ENCODE measurements at places on chromosomes 6 and 20. TPM values are rescaled to one million over a fixed set of nuclear protein-coding genes. Genes with fewer than 3 reads are reported as not detected.

ZSCAN23 gene
- total RNA-seq = 6.0 TPM

TREM2 gene
- total RNA-seq = 31.6 TPM

L3MBTL1 gene
- total RNA-seq = 24.7 TPM

ROS1 gene
- total RNA-seq = not detected

DNA sequence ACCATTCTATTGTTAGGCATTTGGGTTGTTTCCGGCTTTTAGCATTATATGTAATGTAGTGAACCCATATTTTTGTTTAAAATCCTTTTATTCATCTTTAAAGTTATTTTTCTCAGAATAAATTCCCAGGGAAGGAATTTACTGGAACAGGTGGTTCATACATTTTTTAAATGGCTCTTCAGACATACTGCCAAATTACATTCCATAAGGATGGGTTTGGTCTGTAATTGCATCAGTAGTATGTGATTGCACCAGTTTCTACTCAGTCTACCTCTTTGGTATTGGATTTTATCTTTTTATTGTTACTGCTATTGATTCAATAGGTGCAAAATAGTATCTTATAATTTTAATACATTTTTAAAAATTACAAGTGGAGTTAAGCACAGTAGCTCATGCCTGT is 27.2 kb downstream of the BRPF3 start:
- no peak for DNase-seq

- DNase-seq = no peak
Observed at GRCh38 chr6:40054602-40055001, 120.3 kb upstream of the MOCS1 start.

DNA sequence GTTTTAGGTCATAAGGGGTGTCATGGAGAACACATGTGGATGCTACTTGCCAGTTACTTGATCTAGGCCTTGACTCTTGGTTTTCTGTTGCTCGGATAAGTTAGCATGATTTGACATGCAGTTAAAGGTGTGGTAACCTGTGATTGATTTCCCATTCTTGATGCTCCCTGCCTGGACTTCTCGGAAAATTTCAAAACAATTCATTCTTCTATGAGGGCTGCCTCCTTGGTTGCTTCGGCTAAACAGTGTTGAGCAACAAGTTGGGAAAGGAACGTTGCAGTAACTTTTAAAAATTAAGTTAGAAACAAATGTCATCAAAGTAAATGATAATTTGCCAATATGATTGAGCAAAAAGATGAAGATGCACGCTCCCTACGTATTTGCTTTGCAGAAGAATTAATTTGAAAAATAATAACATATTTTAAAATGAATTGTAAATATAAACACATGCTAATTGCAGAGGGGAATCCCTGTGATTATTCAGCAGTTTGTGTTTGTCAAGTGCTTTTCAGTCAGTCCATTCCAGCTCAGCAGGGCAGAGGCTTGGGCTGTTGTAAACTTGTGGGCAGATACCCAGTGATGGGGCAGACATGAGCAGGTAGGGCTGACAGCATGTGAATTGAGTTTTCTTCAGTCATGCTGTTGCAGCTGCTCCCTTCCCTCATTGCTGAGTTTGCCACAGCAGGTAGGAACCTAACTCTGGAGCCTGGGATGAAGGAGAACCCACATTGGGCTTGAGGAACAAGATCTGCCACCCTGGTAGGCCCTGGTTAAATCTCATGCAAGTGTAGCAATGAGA is 110.2 kb downstream of the ESR1 start:
- DNase-seq = no peak

C20orf141 gene
- total RNA-seq = not detected

DNA sequence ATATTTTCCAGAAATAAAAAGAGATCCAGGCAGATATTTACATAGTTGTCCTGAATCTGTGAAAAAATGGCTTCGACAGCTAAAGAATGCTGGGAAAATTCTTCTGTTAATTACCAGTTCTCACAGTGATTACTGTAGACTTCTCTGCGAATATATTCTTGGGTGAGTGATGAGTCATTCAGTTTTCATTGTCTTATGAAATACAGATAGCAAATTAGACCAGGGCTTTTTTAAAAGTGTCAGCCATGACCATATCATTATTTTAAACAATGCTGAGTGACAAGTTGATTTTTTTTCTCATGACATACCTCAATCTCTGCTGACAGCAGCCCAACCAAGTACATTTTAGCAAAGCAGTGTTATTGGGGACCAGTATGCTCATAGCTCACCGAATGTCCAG is 32.8 kb downstream of the TSPYL4 start:
- no peak for DNase-seq

PTGIS gene
- 38.7 TPM for total RNA-seq

GRCh38 chr6:47034926-47035325 is 7.2 kb downstream of the ADGRF1 start:
- peak; percentile 59 for DNase-seq

GRCh38 chr20:50190251-50191064 is at the start of gene CEBPB:
CEBPB (plus strand) TSS chr20:50190830; CDS start chr20:50191034, 204 bp downstream.
- peak; percentile 90 for DNase-seq

- no peak for DNase-seq
Observed at GRCh38 chr6:155003476-155003875, 8.4 kb downstream of the TIAM2 start.

GRCh38 chr20:51715856-51716185 is 52.4 kb downstream of the ATP9A start:
- no peak for DNase-seq

- DNase-seq = no peak
Observed at GRCh38 chr20:57104651-57105204, 161.7 kb downstream of the BMP7 start.

DNA sequence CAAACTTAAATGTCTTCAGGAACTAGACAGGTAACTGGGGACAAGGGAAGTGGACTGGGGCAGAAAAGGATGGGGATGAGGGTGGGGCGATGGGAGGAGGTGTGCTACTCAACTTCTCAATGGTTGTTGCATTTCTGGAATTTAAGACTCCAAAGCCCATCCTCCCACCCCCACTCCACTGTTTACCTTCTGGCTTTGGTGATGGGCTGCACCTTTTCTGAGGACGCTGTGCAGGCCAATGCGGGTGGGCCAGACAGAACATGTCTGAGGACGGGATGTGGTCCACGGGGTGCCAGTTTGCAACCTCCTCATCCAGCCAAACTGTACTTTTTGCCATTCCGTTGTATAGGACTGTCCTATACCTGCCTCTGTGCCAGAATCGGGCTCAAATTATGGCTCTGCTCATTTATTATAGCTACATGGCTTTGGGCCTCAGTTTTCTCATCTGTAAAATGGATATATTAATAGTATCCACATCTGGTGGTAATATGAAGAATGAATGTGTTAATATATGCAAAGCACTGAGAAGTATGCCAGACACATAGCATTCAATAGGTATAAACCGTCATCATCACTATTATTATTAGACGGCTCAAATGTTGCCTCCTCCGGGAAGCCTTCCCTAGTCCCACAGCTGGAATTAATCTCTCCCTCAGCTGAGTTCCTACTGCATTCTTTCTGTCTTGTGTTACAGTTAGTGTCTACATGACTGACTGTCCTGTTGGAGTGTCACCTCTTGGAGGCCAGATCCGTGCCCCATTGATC is 31.0 kb upstream of the VEGFA start:
- DNase-seq = no peak

DNA sequence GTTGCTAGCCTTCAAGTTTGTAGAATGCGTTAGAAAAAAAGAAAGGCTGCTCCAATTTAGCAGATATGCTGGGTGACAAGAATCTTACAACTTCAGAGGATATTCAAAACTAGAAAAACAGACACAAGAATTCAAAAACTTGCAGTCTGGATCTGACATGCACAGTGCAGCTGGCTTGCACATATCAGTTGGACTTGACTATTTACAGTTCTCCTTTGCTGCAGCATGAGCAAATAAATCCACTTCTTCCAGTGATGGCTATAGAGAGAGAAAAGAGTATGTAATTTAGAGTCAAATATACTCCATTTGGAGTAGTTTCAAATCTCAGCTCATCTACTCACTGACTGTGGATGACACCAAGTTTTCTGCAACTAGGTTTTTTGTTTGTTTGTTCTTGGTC is 247.0 kb downstream of the RIMS1 start:
- no peak for DNase-seq

GRCh38 chr6:163627274-163628062 is 212.9 kb downstream of the QKI start:
- no peak for DNase-seq

GRCh38 chr6:64683682-64684081 is 1023.3 kb downstream of the EYS start:
- DNase-seq = no peak

IFNGR1 gene
- total RNA-seq = 144 TPM

GRCh38 chr6:132511210-132511830 is 1.6 kb downstream of the STX7 start:
- DNase-seq = no peak

- DNase-seq = no peak
Observed at GRCh38 chr20:32962053-32962452, 42.2 kb downstream of the SUN5 start.

GSTA2 gene
- total RNA-seq = not detected

VTA1 gene
- total RNA-seq = 40.2 TPM

DNA sequence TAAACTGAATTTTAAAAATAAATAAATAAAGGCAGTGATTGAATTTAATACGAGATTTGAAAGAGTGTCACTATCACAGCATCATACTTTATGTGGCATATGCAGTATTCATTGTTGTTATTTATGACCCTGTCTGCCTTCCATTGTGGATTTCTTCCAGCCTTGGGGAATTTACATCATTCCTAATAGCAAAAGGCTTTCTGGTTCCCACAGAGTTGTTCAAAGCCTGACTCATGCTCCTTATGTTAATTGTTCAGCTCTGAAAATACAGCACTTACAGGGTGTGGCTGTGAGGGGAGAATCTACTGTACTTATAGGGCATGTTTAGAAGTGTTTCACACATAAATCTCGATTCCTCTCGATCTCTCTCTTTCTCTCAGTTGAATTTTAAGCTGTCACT is 54.4 kb downstream of the JAG1 start:
- no peak for DNase-seq

DNA sequence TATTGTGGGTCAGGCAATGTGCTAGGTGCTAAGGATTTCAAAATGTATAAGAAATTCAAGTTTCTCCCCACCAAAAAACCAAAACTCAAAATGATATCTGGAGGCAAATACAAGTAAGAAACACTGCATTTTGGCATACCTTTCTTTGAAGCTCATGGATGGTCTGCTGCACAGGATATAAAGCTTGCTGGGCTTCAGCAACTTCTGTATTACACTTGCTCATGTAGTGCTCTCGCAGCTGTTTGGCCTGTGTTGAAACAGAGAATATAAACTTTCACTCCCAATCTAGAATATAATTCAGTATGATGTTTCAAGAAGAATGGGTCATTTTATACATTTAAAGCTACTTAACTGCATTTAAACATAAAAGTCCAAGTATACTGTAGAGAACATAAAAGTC is 39.6 kb downstream of the SHPRH start:
- no peak for DNase-seq

DNA sequence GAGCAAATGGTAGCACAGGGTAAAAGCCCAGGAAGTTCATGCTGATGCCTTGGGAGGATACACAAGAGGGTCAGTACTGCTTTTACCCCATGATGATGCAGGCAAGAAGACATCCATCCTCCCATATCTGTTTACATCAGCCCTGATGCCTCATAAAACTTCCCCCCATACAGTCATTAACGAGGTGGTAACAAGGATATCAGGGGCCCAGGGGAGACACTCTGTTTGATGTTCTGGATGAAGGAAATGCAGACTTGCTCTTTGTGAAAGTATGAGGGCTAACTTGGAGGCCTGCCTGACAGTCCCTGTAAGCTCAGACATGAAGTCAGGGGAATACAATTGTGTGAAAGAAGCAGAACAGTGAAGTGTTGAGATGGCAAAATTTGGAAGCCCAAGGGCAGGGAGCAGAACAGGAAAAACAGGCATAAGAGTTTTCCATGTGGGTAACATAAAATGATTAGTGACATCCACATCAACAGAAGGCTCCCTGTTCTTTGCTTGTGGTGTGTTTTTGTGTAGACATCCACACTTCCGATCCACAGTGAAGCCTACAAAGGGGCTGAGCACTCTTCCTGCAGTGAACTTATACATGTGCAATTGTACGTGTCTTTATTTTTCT is 813.4 kb downstream of the MAFB start:
- DNase-seq = no peak

GRCh38 chr6:84422380-84422968 is 195.0 kb upstream of the CEP162 start:
- DNase-seq = no peak

DNA sequence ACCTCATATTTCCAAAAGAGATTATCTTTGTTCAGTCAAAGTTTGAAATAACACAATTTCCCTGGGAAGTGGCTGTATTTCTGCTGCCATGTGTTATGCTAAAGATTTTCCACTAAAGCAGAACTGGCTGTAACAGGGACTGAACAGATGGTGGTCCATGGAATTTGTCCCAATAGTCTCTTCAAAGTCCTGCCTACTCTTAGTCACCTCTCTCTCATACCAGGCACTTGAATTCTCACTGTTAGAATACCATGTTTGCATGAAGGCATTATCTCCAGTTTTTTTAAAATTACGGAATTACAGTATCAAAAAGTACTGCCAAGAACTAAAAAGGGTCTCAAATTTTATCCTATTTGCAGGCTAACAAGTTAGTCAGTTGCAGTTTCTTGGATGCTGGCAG is 105.0 kb upstream of the HDDC2 start:
- DNase-seq = no peak

DNA sequence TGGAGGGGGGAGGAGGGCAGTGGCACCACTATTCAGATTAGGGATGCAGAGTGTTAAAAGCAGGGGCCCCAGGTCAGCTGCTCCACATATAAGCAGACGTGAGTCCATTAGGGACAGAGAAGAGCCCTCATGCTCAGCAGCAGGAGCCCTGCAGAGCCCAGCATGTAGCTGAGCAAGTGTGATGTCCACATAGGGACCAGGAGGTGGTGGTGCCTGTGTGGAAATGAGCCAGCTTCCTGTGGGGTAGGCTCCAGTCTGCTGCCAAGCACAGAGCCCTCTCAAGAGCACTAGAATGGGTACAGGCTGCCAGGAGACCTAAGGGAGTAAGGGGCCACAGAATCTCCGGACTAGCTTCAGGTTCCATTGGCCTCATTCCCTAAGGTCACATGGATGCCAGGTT is 57.9 kb upstream of the MLN start:
- DNase-seq = no peak

DNA sequence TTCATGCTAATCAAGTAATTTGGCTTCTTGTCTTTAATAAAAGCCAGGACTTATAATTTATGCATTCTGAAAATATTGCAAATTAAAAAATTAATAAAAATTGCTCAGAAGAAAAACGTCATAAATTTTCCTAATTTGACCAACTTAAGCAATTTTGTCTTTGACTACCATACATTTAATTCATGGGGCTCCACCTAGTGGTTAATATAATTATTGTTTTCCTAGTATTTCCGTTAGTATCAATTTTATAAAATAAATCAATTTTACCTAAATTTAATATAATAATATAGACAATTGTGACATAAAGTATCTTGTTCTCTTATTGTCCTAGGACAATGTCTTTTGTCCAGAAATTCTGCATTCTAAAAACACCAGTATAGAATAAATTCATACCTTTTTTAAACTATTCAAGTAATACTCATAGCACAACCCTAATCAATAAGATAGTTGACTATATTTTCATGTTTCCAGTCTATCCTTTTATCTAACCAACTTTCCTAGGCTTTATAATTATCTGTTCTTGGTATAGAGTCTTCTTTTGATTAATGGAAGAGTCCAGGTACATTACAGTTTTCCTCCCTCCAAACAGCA is 319.9 kb downstream of the TRDN start:
- no peak for DNase-seq

TJAP1 gene
- total RNA-seq = 18.6 TPM
